H4 (cell line): ENCODE measurements at places on chromosomes 16 and 17.

- DNase-seq, result no peak
Observed at GRCh38 chr16:72865258-72865657, 182.7 kb downstream of the ZFHX3 start.

GRCh38 chr17:83090444-83091256, 11.2 kb downstream of the METRNL start:
- no peak for DNase-seq

DNA sequence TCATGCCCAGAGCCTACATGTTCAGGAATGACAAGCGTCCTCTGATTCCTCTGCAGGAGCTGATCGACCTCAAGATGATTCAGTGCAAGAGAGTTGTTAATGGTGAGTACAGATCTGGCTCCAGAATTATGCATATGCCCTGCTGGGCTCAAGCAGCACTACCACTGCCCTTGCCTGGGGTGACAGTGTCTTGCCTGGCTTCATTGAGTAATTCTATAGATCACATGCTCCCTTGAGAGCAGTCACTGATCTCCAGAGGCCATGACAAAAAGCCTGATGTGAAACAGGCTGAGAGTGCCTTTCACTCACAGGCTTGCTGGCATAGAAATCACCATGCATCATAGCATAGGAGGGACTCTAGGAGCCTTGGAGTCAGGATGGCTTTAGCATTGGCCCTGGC, 26.4 kb downstream of the DUS2 start:
- no peak for DNase-seq

DNA sequence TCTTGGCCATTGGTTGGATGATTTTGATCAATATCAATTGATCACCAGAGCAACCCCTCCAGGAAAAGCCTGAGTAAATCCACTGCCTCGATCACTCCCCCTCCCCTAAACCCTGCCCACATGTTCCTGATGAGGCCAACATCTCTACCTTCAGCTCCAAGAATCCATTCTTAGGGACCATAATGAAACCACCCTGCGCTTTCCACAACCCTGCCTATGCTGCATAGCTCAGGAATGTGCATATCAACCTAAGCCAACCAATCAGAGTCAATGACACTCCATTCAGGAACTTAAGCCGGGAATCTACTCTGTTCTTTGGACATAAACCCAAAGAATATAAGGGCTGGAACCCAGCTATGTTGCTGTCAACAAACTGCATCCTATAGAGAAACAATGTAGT, 86.3 kb downstream of the MYH11 start:
- no peak for DNase-seq

- DNase-seq, result peak; percentile 58
Observed at GRCh38 chr17:17712268-17712924, 31.1 kb downstream of the RAI1 start.

GRCh38 chr17:37648555-37648954, 5.3 kb upstream of the DDX52 start:
- peak; percentile 42 for DNase-seq

DNA sequence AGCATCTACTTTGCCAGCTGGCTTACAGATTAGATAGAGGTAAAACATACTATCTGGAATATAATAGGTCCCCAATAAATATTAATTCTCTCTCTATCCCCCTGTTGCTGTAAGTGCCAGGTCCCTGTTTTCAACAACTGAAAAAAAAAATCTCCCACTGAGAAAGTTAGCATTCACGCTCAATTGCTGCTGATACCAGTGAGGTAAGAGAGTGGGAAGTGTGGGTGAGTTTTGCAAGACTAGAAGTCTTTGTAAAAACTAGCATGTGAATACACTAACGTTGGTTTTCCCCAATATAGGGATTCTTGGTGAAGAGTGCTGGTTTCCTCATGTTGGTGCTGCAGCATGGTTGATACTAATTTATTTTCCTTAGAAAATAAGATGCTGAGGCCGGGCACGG, 11.7 kb upstream of the TAOK1 start:
- no peak for DNase-seq

GRCh38 chr17:72136692-72137091, 15.9 kb downstream of the SOX9 start:
- DNase-seq, result no peak

GRCh38 chr16:15644267-15644961, 1.5 kb upstream of the MARF1 start:
- no peak for DNase-seq

DNA sequence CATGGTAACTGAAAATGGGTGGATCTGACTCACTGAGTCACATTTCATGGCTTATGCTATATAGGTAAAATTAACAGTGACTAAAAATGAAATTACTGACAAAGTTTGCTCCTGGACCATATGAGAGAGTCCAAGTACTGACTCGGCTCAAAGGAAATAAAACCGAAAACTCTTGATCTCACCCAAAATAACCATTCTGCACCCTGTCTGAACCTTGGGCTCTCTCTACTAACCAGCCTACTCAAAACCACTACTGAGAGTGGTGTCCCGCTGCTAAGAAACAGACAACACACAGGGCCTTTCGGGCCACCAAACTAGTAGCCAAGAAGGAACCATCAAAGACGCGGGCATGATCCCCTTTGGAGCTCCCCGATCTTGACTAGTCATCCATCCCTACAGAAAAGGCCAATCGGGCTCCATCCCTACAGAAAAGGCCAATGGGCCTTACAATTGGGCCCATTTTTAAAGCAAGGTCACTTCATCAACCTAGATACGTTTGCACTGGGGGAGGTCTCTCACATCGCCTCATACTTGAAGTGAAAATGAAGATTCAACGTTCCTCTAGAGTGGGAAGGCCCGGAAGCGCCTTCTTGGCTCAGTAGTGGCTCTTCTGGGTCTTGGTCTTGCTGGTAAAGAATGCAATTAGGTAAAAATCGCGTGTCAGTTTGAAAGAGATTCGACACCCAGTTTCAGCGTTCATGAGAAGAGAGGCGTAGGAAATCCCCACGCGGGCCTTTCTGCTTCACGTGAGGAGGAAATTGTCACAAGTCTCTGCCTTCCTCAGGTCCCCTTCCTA, 720 bp upstream of the ZPBP2 start:
- DNase-seq, result no peak

- DNase-seq, result no peak
Observed at GRCh38 chr17:79835470-79835899, 3.8 kb downstream of the CBX4 start.

DNA sequence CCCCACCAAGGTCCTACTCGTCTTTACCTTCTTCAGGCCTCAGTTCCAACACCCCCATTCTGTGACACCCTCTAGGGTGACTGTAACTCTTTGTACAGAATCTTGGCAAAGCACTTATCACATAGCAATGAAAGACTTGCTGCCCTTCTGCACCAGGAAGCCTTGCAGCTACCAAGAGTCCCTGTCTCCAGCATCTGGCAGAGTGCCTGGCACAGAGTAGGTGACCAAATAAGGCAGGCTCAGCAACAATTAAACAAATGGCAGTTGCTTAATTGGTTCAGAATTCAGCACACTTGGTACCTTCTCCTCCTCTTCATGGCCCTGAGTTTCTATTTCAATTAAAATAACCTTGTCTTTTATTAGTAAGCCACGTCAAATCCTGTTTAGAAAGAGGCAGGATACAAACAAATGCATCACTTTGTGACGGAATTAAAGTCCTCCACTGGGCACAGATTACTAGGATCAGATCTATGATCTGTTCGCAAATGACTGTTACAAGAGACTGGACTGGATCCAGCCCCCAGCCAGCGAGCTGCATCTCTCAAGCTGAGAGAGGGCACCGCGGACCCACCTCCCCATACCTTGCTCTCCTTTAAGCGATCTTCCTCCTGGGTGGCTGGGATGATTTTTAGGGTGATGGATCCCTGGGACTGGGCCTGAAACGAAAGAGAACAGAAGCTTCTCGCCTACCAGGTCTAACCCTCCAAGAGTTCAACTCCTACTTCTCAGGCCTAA, 9.4 kb downstream of the MPP3 start:
- no peak for DNase-seq

DNA sequence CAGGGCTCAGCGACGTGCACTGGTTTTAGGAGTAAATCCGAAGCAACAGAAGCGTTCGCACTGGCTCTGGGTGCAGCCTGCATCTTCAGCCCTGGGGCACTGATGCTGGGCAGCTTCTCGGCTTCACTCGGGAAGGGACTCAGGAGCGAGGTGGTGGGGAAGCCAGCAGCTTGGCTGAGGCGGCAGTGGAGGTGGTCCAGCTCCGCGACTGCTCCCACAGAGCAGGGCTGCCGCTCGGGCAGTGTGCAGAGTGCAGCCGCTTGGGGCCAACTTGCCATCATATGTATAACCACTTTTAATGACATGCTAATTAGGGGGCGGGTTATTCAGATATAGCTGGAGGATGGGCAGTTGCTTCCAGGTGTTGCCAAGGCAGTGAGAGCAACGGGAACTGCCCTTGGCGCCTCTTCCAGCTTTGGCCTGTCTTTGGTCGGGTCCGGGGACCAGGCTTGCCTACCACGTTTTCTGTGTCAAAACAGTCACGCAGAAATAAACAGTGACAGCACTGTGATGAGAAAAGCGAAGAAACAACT, 26.7 kb downstream of the METRNL start:
- no peak for DNase-seq

GRCh38 chr17:31373150-31374093, 18.1 kb upstream of the RAB11FIP4 start:
- DNase-seq, result peak; percentile 54

- DNase-seq, result no peak
Observed at GRCh38 chr16:9351440-9351839, 260.0 kb downstream of the HAPSTR1 start.

DNA sequence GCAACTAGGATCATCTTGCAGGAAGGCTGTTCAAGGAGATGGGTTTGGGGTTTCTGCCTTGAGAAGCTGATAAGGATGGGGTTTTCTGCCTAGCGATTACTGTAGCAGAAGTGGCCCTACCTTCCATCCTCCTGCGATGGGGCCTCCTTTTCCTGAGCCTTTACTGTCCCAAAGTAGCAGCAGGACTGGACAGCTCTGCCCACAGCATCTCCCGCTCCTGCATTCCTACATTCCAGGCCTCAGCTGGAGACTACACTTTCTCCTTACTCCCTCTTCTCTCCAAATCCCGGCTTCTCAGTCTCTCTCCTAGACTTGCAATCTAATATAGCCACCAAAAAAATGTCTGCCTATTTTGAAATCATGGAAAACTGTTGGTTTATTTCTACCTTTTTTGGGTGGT, 355.4 kb downstream of the CA10 start:
- DNase-seq, result no peak

GRCh38 chr17:72121164-72122009, 567 bp downstream of the SOX9 start:
- peak; percentile 46 for DNase-seq

DNA sequence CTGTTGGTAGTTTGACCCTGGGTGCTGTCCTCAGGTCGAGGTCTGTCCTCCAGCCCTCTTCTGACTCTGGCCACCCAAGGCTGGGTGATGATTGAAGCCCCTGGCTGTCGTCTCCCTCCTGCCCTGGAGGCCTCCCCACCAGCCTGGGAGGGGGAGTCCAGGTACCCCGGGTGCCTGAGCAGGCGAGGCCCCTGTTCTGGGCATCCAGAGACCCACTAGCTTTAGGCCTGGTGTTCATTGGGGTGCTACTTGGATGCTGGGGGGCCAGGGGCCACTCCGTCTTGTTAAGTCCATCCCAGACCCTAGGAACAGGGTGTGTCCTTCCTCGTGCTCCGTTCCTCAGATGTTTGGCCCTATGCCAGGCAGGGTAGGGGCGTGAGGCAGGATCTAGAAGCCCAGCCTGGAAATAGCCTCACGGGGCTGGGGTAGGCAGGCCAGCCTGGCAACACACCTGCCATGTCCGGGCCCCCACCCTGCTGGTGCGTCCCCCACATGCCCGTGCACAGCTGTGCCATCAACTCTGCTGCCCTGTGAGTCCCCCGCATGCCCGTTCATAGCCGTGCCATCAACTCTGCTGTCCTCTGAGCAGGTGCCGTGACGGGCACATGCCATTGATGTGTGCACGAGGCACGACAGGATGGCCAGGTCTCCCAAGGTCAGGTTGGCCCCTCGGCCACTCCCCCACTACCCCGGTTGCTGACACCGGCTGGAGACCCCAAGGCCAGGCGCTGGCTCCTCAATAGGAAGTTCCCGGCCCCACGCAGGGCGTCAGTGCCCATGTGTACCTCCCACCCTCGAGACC, 36.9 kb downstream of the GINS2 start:
- no peak for DNase-seq

- DNase-seq, result no peak
Observed at GRCh38 chr16:50501986-50502615, 46.1 kb upstream of the NKD1 start.
